Activated T-cell treated with anti-CD3 and anti-CD28 coated beads, Interleukin-2, amount 50 U/mL, for 24 hours (primary cell): ENCODE measurements at places on chromosomes 1 and 21.

DNA sequence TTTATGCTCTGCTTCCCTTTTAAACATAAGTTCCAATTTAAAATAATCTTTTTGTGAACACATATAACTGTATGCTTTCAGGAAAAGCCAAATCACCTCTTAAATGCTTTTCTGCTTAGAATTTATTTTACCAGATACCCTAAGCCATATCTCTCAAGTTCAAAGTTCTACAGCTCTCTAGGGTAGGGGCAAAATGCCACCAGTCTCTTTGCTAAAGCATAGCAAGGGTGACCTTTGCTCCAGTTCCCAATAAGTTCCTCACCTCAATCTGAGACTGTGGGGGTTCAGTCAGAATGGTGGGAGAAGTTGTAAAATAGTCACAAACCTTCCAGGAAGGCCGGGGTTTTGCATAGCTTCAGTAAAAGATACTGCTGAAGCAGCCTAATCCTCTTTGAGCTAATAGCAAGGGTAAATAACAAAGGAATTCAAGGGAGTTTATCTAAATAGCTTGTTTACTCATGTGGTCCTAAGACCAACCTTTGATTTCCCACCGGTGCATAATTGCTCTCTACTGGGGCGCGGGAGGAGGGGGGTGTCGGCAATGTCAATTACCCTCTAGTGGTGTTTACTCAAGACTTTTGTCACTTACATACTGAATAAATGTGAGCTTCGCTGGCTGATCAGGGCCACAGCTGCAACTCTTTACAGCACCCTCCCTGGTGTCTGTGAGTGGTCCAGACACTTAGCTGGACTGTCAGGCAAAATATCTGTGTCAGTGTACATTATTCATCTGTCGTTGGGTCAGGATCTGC is 1376.2 kb downstream of the NCAM2 start:
- no peak for DNase-seq

GRCh38 chr1:194228427-194228826 is 1042.0 kb upstream of the B3GALT2 start:
- no peak for DNase-seq

DNA sequence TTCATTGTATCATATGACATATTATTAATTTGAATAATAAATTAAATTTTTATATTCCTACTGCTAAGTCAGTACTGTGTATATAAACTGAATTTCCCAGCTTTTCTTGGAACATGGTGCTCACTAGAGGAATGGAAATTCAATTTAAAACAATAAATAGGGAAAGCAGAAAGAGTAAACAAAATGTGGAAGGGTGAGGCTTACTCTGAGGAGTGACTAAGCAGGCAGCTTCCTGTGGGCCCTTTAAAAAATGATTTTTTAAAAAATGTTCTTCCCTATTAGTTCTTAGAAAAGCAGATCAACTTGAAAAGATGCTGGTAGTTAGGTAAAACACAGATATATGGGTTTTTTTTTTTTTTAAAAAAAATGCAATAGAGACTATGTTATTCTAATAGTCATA is 49.5 kb upstream of the S1PR1 start:
- DNase-seq: no peak

- DNase-seq: peak; percentile 80
Observed at GRCh38 chr1:168084396-168085231, 52.1 kb downstream of the GPR161 start.

- no peak for DNase-seq
Observed at GRCh38 chr1:7747605-7748004, 23.5 kb upstream of the VAMP3 start.

DNA sequence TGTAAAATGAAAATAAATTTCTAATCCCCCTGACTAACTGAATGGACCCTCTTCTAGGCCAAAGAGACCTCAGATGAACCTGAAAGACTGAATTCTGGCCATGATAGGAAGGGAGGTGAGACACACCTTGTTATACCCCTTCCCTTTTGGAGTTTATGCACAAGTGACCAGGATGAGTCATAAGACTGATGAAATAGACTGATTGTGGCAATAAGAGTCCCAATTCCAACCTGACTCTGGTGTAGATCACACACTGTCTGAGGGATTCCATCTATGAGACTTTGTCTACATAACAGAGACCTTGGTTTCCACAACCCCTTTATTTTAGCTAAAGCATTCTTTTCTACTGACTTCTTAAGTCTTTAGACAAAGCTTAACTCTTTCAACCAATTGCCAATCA is 13.5 kb upstream of the OR2G2 start:
- no peak for DNase-seq

DNA sequence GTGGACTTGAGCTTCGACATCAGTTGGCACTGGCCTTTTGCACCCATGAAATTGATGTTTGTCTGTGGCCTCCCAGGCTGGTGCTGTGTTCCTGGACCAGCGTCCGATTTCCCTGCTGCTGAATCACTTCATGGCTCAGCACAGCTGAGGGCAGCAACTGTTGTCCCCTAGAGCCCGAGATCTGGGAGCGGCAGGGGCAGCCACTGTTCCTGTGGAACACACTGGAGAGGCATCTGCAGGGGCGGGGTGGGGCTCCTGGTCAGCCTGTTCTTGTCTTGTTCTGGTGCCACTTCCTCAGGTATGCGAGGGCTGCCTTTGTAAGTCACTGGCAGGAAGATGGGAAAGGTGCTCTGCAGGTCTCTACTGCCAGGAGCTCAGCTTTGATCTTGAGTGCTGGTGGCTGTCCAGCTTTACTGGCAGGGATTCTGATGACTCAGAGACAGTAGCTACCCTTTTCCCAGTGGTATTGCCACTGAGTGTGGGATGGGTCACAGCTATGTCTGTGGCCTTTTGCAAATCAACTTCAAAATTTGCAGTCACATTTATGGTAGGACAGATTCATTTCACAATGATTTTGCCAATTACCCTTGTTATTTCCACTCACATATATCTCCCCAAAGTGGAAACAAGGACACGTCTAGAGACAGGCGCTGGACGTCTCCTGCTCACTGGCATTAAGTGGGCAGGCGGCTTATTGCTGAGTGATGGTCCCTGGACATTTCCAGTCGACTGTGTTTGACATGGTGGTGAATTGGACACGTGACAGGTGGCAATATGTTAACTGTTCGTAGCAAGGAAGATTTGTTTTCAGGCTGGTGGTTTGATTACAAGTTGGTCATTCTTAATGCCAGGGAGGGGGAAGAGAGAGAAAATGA is 15.3 kb downstream of the AGPAT3 start:
- DNase-seq: no peak

DNA sequence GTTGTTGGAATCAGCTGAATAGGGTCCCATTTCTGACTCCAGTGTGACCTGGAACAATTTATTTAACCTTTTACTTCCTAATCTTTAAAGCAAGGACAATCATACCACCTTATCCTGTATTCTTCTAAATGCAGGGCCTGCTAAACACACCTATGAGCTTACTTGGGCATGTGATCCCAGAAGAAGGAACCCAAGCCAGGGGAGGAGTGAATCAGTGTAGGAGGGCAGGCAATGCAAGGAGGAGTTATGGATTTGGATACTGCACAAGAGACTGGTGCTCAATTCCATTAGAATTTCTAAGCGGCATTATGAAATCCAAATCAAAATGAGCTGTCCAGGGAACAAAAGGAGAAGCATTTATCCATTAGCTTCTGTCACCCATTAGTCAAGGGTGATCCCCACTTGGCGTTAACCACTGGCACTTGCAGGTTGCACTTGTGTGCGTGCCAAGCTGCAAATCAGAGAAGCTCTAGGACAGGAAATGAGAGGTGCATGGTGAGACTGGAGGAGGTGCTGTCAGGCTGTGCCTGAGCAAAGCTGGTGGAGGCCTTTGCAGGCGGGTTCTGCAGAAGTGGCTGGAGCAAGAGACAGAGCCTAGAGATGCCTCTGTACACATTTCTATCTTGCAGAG is 297.2 kb upstream of the PLXNA2 start:
- DNase-seq: no peak

DNA sequence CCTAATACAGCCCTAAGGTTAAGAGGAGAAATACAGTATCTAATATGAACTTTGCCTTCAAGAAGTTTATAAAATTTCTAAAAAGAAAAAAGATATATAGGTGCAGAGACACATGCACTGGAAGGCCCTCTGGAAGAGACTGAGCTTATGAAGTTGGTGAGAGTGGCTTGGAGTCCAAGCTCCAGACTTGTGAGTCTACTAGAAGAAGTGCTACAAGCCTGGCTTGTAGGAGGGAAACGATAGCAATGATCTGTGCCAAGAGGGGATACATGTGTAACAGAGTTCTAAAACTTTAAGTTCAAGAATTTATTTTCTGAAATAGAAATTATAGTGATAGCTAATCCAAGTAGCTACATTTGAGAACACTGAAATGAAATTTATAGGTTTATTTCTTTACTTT is 213.0 kb downstream of the PATJ start:
- no peak for DNase-seq

GRCh38 chr1:20409012-20409411 is 77.0 kb downstream of the CAMK2N1 start:
- no peak for DNase-seq

DNA sequence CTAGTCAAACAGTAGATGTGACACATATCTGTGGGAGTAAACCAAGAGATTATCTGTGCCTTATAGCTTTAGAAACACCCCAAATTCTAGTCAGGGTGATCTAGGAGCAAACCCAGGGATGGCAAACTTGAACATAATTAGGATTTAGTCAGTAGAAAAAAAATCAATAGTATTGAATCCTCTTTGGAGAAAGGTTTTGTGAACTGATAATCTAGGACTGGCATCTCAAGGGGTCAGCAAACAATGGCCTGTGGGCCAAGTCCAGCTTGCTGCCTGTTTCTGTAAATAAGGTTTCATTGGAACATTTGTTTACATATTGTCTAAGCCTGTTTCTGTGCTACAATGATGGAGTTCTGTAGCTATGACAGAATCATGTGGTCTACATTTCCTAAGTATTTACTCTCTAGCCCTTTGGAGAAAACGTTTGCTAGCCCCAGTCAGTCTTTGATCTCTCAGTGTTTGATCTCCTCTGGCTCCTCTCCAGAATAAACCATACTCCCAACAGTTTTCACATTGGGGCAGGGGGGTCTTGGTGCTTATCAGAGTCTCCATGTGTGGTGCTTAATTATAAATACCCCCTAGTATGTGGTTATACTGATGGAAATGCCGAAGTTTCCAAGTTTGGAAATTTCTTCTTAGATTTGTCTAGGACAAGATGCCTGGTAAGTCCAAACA is 385.8 kb downstream of the NTNG1 start:
- DNase-seq: no peak

DNA sequence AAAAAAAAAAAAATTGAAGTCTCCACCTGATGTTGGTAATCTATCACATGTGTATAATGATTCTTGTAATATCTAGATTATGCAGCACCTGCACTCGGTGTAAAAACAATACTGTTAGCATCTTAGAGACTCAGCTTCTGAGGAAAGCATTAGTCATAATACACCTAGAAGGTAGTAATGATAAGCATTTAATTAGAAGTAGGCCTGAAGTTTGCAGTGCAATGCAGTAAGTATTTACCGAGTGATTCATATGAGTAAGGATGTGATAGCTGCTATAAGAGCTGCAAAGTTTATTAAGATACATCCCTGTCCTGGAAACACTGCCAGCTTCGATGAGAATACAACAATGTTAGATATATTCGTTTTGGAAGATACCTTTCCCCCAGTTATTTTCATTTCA is 196.4 kb downstream of the GREM2 start:
- DNase-seq: no peak

DNA sequence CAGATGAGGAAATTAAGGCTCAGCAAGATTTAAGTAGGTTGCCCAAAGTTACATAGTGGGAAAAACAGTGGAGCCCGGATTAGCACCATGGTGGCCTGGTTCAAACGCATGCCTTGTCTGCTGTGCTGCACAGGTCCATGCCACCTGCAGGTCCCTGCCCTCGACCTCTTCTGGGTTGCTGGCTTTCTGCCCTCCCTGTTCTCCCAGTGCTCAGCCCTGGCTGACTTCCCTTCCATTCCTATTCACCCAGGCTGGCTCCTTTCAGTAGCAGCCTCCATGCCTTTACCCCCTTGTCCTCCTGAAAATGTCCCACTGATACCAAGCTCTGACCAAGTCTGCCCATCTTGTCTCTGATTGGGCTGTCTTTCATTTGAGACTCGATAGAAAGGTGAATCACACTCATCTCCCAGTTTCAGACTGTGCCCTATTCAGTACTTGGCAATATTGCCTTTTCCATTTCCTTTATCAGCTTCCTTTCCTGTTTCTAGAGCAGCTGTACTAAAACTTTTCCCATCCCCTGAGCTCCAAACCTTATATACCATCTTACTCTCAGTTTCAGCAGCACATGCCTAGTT is 75.8 kb downstream of the ST3GAL3 start:
- no peak for DNase-seq

DNA sequence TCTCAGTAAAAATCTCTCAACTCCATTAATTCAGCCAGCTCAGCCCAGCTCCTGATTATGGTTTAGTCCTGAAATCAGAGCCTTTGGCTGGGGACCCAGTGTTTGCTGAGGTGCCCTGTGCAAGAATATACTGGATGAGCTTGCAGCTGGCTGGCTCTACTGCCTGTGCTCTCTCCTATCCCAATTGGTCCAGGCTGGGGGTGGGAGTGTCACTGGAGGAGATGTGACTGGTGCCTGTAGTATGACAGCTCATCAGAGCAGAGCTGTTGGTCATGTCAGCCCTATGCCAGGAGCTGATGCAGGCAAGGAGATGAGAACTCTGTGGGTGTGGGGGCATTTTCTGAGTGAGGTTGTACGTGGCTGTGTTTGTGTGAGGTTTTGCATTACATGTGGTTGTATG is 87.0 kb downstream of the TNR start:
- no peak for DNase-seq

GRCh38 chr1:22613951-22614350 is 22.5 kb upstream of the C1QA start:
- DNase-seq: no peak

DNA sequence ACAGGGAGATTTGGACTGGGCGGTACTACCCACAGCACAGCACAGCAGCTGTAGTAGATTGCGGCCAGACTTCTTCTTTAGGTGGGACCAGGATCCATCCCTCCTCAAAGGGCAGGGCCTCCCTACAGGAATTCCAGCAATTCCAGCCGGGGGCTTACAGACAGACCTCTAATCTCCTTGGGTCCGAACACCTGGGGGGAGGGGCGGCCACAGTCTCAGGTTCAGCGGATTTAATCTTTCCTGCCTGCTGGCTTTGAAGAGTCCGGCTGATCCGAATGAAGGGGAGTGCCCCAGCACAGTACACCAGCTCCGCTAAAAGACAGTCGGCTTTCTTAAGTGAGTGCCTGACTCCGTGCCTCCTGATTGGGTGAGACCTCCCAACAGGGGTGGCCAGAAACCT is 1708.5 kb downstream of the BRINP3 start:
- no peak for DNase-seq
